ENCODE measurements at places on chromosomes 13 and 19.

DNA sequence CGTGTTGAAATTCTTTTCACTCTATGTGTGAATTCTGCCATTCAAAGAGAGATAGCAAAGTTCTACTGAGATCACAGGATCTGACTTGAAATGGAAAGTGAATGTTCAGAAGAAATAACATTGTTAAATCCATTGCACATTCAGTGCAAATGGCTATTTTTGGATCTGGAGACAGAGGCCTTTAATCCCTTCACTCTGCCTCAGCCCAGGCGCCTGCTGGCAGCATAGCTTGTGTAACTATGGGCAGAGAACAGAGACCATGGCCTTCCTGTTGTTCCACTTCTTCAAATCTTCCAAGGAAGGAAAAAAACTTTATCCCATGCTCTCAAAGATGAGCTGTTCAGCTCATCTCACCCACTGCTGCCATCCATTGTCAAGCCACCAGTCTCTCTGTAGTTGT, 265.4 kb downstream of the LMO7 start:
- DNase-seq = no peak

DNA sequence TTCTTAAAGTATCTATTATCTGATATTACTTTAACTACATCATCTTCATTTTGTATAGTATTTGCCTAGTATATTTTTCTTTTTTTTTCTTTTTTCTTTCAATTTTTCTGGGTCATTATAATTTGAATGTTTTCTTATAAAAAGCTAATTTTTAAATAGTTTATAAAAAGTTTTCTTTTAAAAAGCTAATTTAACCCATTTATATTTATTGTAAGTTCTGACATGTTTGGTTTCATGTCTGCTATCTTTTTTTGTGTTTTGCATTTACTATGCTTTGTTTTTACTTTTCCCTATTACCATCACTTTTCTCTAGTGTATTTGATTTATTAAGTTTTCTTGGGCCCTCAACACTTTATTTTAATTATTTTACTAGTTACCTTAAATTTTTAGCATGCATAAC, 22.6 kb upstream of the RCBTB2 start:
- DNase-seq = no peak

- DNase-seq = no peak
Observed at GRCh38 chr13:75760131-75761021, 124.2 kb downstream of the LMO7 start.

DNA sequence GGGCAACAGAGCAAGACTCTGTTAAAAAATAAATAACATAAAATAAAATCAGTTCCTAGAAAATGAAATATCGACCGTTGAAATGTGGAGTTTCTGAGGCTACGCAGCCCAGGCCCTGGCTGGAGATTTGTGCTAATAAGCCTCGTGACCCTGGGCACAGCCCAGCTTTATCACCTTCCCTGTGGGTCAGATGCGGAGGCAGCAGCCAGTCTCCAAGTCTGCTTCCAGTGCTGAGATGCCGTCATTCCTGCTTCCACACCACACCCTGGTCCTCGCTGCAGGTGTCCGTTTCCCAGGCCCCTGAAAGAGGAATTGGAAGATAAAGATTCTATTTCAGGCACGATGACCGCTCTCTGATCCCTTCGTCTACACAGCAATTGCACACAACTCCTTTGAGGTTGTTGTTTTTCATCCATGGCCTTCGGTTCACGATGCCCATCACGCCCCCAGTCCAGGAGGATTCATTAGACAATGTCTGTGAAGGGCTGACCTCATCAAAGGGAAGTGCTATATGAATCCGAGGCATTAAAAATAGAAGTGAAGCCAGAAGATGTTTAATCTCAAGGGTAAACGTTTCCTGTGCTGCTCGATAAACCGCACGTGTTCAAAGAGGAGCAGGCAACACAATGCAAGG, 48.3 kb upstream of the ATP11A start:
- no peak for DNase-seq

DNA sequence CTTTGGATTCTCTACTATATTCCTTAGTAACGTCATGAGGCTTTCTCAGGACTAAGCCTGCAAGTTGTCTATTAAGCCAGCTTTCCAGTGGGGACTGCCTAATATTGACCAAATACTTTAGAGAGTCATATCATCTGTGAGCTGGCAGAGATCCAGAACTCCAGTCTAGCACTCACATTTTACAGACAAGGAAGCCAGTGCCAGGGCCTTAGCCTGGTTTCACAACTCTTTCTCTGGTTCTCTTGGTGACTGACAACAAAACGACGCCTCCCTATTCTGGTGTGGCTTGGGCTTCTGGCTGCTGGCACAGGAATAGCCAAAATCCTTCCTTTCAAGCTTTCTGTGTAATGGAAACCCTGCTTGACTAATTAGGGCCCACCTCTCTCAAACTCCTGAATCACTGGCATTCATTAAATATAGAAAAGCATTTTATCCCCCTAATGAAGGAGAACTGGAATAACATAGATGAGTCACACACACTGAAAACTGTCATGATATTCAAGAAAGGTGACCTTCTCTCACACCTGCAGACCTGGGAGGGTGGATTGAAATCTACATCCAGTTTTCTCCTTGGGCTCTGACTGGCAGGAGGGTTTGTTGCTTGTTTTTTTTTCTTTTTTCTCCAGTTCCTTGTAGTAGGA, 75.2 kb upstream of the UBL3 start:
- DNase-seq = no peak

GRCh38 chr13:104106705-104107393, 1040.6 kb upstream of the SLC10A2 start:
- no peak for DNase-seq

DNA sequence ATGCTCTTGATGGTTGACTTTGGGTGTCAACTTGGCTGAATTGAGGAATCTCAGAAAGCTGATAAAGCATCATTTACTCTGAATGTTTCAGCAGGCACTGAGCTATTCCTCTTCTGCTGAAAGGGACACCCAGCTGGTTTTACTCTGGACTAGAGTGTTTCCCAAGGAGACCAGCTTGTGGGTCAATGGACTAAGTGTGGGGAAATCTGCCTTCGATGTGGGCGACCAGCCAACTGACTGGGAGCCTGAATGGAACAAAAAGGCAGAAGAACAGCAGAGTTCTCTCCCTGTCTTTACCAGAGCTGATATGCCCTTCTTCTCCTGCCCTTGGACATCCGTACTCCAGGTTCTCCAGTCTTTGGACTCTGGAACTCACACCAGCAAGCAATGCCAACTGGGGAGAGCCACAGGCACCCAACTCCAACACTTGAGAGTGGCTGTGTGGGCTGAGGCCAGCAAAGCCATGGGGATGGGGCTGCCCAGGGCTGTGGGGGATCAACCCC, 32.2 kb downstream of the MRPL57 start:
- no peak for DNase-seq

- no peak for DNase-seq
Observed at GRCh38 chr19:19463348-19464117, 51.8 kb downstream of the TSSK6 start.

GRCh38 chr13:107192289-107192688, 624.4 kb upstream of the ARGLU1 start:
- no peak for DNase-seq

DNA sequence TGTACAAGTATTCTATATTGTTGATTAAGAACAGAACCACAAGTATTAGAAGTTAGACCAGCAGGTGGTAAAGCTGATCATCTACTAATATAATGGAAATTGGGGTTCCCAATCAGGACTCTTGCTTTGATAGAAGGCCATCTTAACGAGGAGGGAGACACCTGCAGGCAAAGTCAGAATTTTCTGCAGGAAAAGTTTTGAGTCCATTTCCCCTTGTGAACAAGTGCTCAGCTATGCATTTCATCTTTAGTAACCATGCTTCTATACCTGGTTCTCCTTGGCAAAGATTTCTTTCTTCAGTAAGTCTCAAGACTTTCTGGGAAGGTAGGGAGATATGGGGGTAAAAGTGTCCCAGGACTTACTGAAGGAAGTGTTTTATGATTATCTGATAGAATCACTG, 36.1 kb upstream of the USPL1 start:
- no peak for DNase-seq

- DNase-seq = no peak
Observed at GRCh38 chr13:61030445-61030844, 385.2 kb downstream of the PCDH20 start.

GRCh38 chr13:76790526-76790925, 95.7 kb downstream of the KCTD12 start:
- no peak for DNase-seq

- peak; percentile 76 for DNase-seq
Observed at GRCh38 chr19:40763963-40764362, 11.4 kb upstream of the MIA start.

GRCh38 chr13:98201984-98202383, 24.9 kb upstream of the RNF113B start:
- no peak for DNase-seq

DNA sequence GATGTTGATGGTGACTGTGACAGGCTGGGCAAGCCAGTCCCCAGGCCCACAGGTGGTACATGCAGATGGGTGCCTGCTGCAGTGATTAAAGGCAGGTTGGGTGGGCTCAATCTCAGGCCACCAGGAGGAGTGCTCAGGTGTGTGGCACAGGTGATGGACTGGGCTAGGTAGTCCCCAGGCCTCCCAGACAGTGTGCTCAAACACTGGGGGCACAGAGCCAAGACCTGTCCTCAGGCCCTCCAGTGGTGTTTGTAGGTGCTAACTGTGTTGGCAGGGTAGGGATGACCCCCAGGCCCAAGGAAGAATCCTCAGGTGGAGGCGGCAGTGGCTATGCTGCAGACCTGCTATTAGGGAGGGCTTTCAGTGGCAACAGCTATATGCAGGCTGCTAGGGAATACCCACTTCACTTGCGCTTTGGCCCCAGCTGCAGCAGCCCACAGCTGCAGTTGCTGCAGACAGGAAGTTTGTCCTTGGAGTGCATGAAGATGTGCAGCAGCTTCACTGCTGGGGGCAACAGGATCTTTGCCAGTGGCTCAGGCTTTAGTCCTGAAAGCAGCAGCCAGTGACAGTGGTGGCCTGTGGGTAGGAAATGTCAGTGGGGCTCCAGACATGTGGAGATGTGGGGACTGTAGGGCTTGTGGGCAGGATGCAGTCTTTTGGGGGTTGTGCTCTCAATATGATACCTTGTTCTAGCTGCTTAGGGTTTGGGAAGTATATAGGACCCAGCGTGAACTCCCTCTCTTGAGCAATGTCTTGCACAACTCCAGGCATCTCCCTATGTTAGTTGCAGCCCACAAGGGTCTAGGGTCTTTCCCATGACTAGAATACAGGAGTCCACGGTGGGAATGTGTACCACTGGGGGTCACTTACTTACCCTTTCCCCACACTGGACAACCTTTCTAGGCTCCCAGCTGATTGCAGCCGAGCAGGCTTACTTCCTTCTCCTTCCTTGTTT, 54.1 kb upstream of the MLNR start:
- no peak for DNase-seq

DNA sequence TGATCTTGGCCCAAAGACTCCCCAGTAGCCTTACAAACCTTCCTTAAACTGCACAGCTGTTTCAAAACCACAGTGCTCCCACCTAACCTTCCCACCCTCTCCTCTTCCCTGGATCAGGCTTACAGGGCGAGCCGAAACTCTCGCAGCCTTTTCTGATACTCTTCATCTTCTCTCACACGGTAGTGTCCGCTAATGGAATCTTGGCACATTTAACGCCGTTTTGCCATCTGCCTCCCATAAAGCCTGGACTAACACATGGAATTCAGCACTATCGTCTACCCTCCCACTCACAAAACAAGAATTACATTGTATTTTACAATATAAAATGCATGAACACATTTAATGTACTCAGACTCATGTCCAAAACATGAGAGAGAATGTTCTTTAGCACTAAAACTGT, 135.9 kb downstream of the RAP2A start:
- DNase-seq = no peak

DNA sequence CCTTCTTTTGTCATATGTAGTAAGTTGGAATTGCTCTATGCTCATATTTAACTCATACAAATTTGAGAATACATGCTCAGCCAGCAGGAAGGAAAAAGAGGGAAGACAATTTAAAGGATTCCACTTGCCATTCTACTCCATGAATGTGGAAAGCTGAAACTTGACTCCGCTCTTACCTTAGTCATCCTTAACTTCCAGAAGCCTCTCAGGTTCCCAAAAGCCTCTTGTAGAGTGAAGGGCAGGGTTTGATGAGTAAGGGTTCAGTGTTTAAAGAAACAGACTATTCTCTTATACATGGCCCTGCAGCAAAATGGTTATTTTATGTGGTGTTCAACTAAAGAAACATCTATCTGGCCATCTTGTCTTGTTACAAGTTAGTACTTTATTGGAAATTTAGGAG, 27.1 kb downstream of the FAM124A start:
- DNase-seq = no peak

DNA sequence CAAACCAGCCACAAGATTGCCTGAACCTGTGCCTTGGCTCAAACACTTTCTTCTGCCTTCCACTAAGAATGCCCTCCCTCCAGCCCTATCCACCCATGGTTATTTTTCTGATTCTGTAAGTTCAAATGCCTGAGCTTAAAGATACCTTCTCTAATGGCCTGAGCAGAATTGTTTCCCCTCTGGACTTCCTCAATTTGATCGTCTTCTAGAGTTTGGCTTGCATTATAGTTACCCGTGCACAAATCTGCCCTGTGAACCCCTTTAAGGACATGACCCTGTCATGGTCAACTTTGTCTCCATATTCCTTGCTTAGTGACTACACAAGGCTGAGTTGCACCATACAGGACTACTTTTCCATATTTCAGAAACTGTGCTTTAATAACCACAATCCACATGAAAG, 481.0 kb downstream of the FOXO1 start:
- no peak for DNase-seq

GRCh38 chr19:46972311-46972710, 47.3 kb upstream of the NPAS1 start:
- DNase-seq = no peak

DNA sequence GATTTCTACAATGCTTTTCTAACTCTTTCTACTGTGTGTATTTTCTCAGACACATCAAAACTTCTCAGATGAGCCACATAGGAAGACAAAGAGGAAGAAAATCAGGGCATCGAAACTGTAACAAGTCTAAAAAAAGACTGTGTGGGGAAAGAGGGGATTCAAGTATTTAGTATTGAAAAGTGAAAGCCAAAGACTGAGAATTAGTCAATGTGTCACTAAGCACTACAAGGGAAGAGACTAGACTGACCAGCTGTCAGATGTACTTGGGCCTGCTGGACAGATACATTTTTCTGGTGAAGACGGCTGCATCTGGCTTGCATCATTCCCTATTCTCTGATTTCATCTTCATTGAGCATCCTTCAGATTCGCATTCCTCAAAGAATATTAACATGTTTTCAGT, 25.4 kb downstream of the COMMD6 start:
- no peak for DNase-seq

Data from activated CD8-positive, alpha-beta memory T cell treated with anti-CD3 and anti-CD28 coated beads, Interleukin-2, amount 50 U/mL, for 48 hours (primary cell).